Aorta (tissue), 5 donors: ENCODE measurements at places on chromosomes 12 and 14. TPM values are rescaled to one million over a fixed set of nuclear protein-coding genes. Genes with fewer than 3 reads are reported as not detected.

Gene SLCO1B1
- not detected for total RNA-seq

Gene SYCP3
- 0.65 TPM for total RNA-seq

- peak; percentile 30 for DNase-seq
Measured at GRCh38 chr14:73783107-73783727, 68.4 kb upstream of the PTGR2 start.

GRCh38 chr14:59969319-59969718 lies 49.4 kb downstream of the LRRC9 start:
- DNase-seq = no peak

DNA sequence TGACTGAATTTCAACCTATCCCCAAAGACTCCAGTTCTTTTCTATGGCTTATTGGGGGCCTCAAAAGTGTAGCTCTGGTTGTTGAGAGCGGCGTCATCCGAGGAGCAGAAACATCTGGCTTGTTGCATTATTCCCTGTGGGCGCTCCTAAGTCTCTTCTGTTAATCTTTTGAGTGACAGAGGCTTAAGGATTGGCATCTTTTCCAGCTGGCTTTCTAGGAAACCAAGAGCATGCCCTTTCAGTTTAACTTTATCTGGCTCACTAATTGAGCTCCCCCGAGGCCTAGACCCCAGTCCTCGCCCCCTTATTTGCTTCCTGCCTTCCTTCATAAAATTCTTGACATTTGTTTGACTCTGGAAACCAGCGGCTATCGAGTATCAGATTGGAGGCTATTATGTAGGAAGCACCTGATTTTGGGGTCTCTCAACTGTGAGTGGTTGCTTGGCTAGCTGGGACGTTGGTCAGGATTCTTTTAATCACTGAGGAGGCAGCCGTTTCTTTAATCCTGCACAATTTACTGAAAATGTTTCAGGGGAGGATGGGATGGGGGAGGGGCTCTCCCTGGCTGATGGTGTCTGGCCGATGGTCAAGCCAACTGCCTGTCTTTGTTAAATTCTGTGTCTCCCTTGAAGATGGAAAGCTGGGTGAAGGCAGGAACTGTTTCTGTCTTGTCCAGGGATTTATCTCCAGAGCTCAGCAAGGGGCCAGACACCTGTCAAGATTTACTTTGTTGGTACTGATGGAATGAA lies 3.1 kb downstream of the SMOC1 start:
- DNase-seq = no peak

DNA sequence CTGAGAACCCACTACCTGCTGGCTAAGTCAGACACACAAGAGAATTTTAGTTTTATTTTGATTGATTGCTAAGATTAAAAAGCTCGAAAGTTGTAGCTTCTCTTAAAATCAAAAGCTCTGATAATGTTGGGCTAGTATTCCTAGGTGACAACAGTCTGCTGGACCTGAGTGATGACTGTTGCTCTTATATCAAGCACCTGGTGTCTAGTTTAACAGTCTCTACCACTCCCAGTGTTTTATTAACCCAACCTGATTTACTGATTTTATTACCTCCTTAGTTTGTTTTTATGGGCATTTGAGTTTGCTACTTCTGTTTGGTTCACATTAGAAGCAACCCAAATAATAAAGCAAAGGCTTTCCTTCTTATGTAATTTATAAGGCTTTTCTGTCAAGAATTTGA lies 41.8 kb downstream of the ATP6V1D start:
- DNase-seq = no peak

DNA sequence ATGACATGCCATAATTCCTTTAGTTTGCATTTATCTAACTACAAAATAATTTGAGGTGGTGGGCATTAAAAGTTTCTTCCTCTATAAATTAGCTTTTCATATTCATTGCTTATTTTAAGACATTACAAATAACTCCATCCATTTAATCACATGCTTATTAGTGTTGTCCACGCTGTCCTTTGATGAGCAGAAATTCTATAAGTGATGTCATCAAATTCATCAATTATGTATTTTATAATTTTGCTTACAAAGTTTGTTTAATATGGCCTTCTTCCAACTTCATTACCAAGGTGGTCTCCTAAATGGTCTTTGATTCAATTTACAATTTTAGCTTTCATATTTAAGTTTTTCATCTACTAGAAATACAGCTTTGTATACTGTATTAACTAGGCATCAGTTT lies 173.5 kb downstream of the PRKD1 start:
- DNase-seq = no peak

DNA sequence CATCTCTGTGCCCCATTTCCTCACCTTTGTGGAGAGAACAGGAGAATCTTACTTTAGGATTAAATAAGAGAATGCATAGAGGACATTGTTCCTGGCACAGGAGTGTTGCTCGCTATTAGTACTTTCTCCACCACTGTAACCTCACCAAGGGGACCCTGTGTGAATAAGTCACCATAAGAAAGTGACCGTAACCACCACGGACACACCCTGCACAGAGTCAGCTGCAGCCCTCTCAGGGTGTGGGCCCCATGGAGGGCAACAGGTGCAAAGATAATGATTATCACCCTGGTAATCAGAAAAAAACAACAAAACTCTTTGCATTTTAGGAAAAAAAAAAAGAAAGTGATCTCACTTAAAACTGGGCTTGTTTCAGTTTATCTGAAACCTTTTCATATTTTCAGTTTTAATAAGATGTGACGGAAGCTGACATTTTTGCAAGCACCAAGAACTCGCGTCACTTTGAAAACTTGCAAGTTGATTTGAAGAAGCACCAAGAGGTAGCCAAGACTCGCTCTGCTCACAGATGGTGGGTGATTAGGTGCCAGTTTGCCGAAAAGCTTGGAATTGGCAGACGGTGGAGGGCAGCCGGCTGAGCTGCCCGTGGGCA lies 87.0 kb upstream of the VRK1 start:
- DNase-seq = no peak

GRCh38 chr12:4220536-4221257 lies 52.9 kb upstream of the CCND2 start:
- DNase-seq = no peak
